Uterine smooth muscle cell (primary cell): ENCODE measurements at places on chromosomes 6 and 20. TPM values are rescaled to one million over a fixed set of nuclear protein-coding genes. Genes with fewer than 3 reads are reported as not detected.

The KIF25 gene
- total RNA-seq: not detected in 2 replicates

The TTBK1 gene
- total RNA-seq: under 0.01 TPM in 1 of 2 replicates, not detected in the other

The ZNF311 gene
- total RNA-seq: 1.7 and 2.9 TPM in 2 replicates

The GPR6 gene
- not detected in 2 replicates for total RNA-seq

The HCRTR2 gene
- total RNA-seq: not detected in 2 replicates

The SPTLC3 gene
- total RNA-seq: 3.0 and 4.0 TPM in 2 replicates
